ENCODE measurements at places on chromosomes 7 and 10. TPM values are rescaled to one million over a fixed set of nuclear protein-coding genes. Genes with fewer than 3 reads are reported as not detected.

Gene ZNF239
- 0.94 TPM for total RNA-seq

Gene RARRES2
- not detected for total RNA-seq

Gene PNLIPRP2
- not detected for total RNA-seq

Gene RBP3
- total RNA-seq = not detected

Gene HOXA13
- total RNA-seq = not detected

Gene GALNT11
- total RNA-seq = 44.0 TPM

Gene CNPY1
- total RNA-seq = not detected

Gene GIMAP7
- 67.6 TPM for total RNA-seq

Gene CYP2C19
- total RNA-seq = not detected

Gene STARD3NL
- total RNA-seq = 38.3 TPM

Gene HOGA1
- not detected for total RNA-seq

DNA sequence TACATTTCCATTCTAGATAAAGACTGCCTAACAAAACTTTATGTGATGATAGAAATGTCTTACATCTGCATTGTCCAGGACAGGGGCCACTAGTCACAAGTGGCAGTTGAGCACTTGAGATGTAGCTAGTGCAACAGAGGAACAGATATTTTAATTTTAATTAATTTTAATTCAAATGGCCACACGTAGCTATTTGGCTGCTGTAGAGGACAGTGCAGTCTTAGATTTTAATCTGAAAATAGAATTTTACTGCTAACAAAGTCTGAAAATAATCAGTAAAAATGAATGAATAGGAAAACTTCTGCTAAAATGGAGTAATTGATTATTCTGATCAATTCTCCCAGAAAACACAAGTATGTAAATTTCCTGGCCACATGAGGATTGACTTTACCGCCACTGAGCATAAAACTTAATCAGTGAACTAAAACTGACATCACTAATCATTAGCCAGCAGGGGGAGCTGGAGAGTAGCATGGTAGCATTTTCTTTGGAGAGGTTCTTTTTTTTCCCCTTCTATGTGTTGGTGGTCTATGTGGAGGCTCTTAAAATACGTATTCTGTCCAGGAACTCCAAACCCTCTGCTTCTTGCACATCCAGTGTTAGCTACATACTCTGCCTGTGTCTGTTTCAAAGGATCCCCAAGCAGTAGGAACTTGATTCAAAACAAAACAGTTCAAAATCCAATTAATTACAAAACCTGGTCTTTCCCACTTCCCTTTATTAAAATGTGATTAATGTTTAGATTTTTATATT, 52.1 kb downstream of the TSPAN12 start:
- peak; percentile 75 for DNase-seq

- no peak for DNase-seq
Observed at GRCh38 chr7:27147199-27148030, at the start of gene HOXA6. Gene HOXA6, minus strand, starts transcription at chr7:27147774. Its CDS starts 25 bp downstream, at chr7:27147749.

- DNase-seq = no peak
Observed at GRCh38 chr10:4008676-4009382, 223.8 kb upstream of the KLF6 start.

DNA sequence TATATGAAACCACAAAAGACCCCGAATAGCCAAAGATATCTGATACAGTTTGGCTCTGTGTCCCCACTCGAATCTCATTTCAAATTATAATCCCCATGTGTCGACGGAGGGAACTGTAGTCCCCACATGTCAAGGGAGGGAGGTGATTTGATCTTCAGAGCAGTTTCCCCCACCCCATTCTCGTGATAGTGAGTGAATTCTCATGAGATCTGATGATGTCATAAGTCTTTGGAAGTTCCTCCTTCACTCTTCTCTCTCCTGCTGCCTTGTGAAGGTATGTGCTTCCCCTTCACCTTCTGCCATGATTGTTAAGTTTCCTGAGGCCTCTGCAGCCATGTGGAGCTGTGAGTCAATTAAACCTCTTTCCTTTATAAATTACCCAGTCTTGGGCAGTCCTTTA, 13.0 kb downstream of the ELAPOR2 start:
- DNase-seq = no peak

DNA sequence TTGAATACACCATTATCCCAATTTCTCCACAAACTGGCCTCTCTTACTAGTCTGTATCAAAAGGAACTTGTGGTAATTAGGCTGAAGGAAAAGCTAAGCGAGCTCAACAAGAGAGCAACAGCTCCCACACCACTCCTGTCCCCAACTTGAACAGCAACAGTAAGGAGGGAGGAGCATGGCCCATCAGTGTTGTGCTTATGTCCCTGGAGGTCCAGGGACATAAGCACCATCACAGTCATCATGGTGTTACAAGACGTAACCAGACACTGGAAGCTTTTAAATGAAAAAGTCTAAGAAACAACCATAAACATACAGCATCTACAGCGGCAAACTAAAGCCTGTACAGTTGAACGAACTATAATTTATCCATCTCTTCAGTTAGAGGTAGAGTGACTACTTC, 989 bp downstream of the ERLIN1 start:
- peak; percentile 36 for DNase-seq

- no peak for DNase-seq
Observed at GRCh38 chr7:149478754-149479153, 17.9 kb upstream of the ZNF777 start.

DNA sequence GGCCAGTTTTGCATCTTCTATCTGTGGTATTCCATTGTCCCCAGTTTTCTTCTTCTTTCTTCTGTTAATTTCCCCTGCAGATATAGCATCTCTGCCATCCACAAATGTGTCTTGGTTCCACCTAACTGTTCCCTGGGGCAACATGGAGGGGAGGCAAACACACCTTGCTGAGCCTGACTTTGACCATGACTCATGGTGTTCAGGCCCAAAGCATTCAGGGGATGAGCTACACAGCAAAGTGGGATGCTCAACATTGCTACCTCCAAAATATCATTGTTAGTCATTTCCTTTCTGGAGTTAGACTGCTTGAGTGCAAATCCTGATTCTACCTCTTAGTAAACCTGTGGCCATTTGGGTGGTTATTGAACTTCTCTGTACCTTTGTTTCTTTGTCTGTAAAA, 542.7 kb downstream of the LRMDA start:
- no peak for DNase-seq

DNA sequence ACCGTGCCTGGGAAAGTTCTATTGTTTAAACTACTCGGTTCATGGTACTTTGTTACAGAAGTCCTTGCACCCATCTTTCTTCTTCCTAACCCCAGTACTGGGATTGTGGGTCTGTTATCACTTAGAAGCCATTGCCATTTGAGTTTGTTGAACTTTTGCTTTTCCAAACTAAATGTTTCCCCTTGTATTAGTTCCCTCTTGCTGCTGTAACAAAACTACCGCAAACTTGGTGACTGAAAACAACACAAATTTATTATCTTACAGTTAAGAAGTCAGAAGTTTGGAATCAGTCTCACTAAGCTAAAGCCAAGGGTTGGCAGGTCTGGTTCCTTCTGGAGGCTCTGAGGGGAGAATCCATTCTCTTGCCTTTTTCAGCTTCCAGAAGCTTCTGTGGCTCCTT, 6.9 kb upstream of the LAMB4 start:
- no peak for DNase-seq

- no peak for DNase-seq
Observed at GRCh38 chr7:130913639-130914553, 179.9 kb upstream of the KLF14 start.

- DNase-seq = no peak
Observed at GRCh38 chr10:114432566-114433093, 28.3 kb upstream of the AFAP1L2 start.

DNA sequence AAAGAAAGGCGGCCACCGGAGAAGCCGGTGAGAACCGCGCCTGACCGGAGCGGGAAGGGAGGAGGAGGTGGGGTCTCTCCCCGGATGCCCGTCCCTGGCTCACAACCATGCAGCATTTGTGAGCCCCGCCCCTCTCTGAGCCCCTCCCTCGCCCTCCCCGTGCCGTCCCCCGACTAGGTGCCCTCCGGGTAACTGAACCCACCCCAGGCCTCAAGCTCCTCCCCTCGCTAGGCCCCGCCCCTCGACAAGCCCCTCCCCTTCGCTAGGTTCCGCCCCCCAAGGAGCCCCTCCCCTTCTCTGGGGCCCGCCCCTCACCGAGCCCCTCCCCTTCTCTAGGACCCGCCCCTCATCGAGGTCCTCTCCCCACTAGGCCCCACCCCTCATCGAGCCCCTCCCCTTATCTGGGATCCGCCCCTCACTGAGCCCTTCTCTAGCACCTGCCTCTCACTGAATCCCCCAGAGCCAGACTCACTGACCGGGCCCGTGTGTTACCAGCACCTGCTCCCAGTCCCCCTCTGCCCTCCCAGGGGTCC, 42.2 kb upstream of the HSPB1 start:
- DNase-seq = peak; percentile 68

DNA sequence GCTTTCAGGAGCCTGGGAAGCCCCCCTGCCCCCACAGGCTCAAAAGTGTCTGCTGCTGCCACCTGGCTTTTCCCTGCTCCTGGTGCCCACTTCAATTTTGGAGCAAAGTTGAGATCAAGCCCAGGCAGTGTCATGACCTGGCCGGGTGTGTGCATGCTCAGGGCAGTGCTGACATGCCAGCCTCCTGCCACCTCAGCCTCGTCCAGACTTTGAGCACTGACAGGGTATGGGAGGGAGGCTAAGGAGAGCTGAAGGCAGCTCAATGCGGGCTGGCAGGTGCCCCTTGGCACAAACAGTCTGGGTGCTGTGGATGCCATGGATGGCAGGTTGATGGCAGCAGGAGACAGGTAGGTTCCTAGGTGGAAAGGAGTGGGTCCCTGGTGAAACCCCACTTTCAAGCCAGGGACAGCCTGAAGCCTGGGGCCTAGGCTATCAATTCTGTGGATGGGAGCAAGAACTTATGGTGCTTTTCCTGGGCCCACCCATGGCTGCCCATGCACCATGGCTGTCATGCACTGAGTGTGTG, 12.3 kb upstream of the ECHDC3 start:
- no peak for DNase-seq

GRCh38 chr10:117136391-117136975, 1.6 kb downstream of the VAX1 start:
- no peak for DNase-seq

GRCh38 chr7:41881331-41882130, 178.6 kb upstream of the INHBA start:
- peak; percentile 81 for DNase-seq

- no peak for DNase-seq
Observed at GRCh38 chr7:1706721-1707613, 36.9 kb downstream of the ELFN1 start.

DNA sequence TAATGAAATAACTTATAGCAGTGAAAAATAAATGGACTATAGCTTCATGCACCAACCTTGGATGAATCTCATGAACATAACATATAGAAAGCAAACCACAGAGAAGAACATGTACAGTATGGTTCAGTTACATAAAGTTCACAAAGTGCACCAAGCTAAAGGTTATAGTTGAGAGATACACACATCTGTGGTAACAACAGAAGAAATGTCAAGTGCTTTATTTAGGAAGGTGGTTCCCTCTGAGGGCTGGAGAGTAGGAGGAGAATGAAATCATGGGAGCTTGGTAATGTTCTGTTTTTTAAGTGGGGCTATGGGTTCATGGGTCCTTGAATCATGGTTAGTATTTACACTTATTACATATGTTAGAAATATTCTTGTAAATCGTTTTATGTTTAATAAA, 323.3 kb downstream of the PHTF2 start:
- no peak for DNase-seq

DNA sequence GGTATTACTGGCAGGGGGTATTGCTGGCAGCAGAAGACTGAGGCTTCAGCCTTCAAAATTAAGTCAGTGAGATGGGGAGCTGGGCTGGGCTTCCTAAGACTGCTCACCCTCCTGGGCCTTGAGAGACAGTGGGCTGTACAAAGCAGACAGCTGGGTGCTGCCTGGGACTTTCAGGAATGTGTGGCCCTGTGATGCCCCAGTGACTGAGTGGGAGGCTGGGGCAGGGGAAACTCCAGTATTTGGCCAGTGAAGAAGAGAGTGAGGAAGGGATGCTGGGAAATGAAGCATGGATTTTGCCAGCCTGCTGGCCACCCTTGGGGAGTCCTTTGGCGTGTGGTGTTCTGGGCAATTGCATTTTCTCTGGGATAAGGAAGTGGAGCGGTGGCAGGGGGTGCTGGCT, 442 bp downstream of the ANKRD2 start:
- DNase-seq = no peak

All from natural killer cell (primary cell).